Mucosa of gallbladder (tissue), 1 donor: ENCODE measurements at places on chromosomes 4 and X. TPM values are rescaled to one million over a fixed set of nuclear protein-coding genes. Genes with fewer than 3 reads are reported as not detected.

DNA sequence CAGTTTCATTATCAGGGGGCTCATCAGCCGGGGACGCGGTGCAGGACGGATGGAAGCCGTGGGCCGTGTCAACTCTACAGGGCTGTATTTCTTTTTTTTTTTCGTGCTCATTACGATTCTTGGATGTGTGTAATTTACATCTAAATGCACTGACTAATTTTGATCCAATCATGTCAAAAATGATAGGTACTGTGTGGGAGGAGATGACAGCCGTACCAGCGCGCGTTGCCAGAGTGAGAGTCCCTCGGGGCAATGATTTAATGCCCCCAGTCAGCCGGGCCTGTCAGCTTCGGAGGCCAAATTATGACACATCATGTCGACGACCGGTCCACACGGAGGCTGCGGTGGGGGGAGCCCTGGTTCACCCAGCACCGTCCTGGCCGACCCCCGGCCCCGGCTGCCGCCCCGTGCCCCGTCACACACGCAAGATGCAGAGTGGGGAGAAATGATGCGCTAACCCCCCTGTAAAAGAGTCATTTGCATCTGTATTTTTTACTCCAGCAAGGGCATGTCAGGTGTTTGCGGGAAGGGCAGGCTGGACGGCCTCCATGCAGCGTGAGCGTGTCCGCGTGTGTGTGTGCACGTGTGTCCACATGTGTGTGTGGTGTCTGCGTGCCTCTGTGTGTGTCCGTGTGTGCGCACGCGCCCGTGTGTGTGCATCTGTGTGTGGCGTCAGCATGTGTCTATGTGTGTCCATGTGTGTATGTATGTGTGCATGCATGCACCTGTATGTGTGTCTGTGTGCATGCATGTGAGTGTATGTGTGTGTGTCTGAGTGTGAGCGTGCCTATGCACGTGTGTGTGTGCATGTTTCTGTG is 74.3 kb upstream of the PPP2R3B start:
- DNase-seq, result no peak

The SLC16A2 gene
- total RNA-seq, result 23.2 TPM

The PRICKLE3 gene
- 16.3 TPM for total RNA-seq

The ARR3 gene
- total RNA-seq, result not detected

DNA sequence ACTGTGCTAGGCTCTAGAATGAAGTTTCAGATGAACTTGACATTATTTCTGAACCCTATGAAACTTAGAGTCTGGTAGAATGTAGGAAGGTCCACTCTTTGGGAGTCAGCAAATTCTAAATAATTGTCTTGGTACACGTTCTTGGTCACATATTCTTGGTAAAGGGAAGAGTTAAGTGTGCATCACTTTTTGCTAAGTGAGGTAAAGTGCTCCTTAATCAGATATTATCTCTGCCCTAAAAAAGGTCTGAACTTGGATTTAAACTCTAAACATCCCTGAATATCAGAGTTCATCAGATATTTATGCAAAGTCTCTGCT is 7.2 kb downstream of the OCIAD2 start:
- no peak for DNase-seq

The UVSSA gene
- 41.5 TPM for total RNA-seq

GRCh38 chrX:131393426-131393825 is 104.3 kb upstream of the IGSF1 start:
- DNase-seq, result no peak

GRCh38 chr4:147793569-147794313 is 61.9 kb downstream of the ARHGAP10 start:
- DNase-seq, result no peak

GRCh38 chr4:25913056-25913850 is 767 bp upstream of the SMIM20 start:
- DNase-seq, result peak; percentile 28

DNA sequence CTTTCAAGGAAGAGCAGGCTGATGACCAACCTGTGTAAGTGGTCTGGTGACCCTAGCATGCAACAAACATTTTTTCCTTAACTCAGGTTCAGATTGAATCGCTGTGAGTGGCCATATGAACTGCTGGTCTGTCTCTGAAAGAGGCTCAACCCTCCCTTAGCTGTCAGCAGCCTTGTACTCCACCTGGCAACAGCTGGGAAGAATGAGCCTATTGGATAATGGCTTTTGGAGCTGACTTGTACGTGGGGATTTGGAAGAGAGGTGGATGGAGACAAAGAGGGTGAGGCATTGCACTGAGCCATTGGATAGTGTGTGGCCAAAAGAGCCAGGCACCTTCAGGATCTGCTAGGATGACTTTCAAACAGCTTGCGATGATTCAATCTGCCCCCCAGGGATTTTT is 35.7 kb upstream of the BMP15 start:
- no peak for DNase-seq

- peak; percentile 17 for DNase-seq
Measured at GRCh38 chrX:35622601-35623000, 175.5 kb upstream of the MAGEB16 start.

The SPANXC gene
- total RNA-seq, result not detected

- DNase-seq, result no peak
Measured at GRCh38 chr4:87122252-87122651, 98.2 kb downstream of the KLHL8 start.

The SULT1B1 gene
- total RNA-seq, result 0.75 TPM

GRCh38 chr4:85717351-85717750 is 242.4 kb downstream of the ARHGAP24 start:
- no peak for DNase-seq

DNA sequence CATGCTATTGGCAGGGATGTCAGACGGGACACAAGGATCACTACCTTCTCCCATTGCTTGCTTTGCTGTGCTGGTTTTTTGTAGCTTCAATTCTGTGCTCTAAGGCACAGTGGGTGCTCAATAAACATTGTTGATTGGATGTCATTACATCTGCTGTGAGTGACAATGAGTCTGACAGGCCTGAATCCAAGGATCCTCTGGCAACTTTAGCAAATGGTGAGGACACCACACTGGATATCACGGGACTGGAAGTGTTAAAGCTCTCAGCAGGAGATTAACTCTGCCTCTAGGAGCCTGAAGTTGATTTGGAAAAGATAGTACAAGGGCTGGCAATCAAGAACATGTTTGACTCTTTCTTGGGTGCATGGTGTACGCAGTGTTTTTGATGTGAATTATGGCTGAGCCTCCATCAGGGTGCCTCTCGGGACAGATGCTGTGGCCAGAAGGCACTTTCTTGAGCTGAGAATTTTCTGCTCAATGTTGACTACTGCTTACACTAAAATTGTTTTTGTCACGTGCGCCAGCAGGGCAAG is 217.9 kb downstream of the ARAP2 start:
- no peak for DNase-seq

DNA sequence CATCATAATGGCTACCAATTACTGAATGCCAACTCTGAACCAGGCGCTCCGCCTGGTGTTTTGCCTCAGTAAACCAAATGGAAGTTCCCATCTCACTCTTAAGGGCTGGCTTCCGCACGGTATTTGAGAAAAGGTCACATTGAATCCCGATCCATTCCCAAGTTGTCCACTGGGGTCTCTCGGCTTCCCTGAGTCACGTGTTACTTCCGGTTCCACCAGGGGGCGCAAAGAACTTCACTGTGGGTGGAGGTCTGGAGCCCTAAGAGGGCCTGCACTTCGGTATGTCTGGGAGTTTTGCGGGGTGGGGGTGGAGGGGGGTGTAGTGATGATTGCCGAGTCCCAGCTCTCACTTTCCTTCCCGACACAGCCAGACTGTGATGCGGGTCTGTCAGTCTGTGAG is 13.4 kb upstream of the NHS start:
- no peak for DNase-seq

DNA sequence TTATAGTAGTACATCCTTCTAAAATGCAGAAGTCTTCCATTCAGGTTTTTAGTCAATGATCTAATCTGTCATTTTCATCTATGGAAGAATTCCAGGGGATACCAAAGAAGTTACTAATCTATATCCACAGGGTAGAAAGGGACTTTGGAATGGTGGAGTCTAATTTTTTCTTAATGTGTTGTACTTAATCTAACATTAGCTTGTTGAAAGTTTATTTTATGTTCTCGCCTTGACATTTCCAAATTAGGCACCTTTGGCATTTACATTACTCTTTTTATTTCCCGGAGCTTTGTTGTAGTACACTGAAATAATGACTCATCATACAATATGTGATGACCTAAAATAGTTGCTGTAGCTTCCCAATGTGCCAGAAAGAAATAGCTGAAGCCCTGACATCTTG is 91.5 kb downstream of the HTR2C start:
- DNase-seq, result no peak

GRCh38 chrX:38347136-38347535 is 5.3 kb upstream of the OTC start:
- peak; percentile 20 for DNase-seq

The CTAG2 gene
- total RNA-seq, result not detected

The RIPPLY1 gene
- not detected for total RNA-seq

The FATE1 gene
- total RNA-seq, result 0.52 TPM

The DGKK gene
- not detected for total RNA-seq

DNA sequence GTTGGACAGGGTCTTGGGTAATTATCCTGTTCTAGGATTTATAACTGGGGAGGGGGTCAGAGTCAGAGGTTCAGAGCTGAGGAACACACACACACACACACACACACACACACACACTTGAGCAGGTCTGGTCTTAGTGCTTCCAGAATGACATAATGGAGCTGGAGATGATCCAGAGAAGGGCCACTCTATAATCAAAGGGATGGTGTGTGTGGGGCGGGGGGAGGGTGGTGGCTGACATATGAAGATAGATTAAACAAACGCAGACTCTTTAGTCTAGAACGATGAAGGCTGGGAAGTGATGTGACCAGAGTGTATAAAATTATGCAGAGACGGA is 434 bp upstream of the TMEM255A start:
- no peak for DNase-seq

- no peak for DNase-seq
Measured at GRCh38 chrX:119617517-119618164, 11.4 kb upstream of the NKRF start.

GRCh38 chr4:153713866-153714646 is 30.0 kb downstream of the TLR2 start:
- no peak for DNase-seq

The MAGEA11 gene
- not detected for total RNA-seq

The PHOX2B gene
- 0.26 TPM for total RNA-seq

DNA sequence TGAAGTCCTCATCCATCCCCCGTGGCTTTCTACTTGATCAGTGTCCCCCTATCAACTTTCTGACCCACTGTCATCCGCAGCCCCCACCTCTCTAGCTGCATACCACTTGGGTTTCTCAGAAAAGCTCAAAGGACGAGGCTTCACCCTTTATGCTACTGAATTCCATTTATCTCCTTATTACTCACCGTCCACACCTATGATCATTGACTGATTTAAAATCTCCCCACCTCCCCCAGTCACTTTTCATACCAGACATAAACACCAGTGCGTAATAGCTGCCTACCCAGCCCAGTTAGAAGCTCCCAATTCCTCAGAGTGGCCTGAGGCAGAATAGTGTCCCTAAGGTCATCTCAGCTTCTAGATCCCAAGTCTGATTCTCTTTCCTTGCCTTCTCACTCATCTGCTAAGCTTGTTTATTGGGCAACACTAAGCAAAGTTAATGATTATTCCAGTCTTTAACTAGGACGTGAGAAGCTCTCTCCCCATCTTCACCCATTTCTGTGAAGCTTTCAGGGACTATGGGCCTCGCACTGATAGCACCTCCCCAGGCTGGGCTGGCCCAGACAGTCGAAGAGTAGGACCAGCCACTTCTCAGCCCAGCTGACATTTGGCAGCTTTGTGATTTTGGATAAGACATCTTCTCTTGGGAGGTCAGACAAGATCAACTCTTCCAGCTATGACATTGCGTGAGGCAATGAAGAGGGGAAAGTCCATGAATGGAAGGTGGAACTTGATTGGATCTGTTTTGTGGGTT is 7.2 kb upstream of the DDX60L start:
- DNase-seq, result no peak

The WAS gene
- total RNA-seq, result 11.5 TPM

GRCh38 chr4:42906341-42906740 is 13.8 kb downstream of the GRXCR1 start:
- DNase-seq, result no peak

The RBPJ gene
- 72.1 TPM for total RNA-seq

The YY2 gene
- 1.9 TPM for total RNA-seq

The PLK4 gene
- 2.3 TPM for total RNA-seq

- no peak for DNase-seq
Measured at GRCh38 chrX:31550158-31550557, 478.3 kb upstream of the FTHL17 start.

- DNase-seq, result no peak
Measured at GRCh38 chr4:108783665-108784463, 21.0 kb upstream of the ETNPPL start.

DNA sequence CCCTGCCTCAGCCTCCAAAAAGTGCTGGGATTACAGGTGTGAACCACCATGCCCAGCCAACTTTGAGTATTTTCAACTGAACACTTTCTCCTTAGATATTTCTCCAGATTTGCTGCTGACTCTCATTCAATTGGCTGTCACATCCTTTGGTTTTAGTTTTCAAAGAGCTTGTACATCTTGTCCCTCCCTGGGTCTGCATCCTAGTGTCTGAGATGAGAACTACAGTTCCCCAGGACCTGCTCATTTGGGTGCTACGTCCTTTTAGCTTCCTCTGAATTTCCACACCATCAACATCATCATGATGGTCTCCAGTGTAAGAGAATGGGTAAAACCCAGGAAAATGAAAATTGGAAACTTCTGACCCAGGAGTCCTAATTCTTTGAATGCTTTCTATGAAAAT is 312.9 kb downstream of the NLGN4X start:
- no peak for DNase-seq
